Renal cortical epithelial cell (primary cell): ENCODE measurements at places on chromosomes 1 and 21.
A peak's percentile ranks its signal among the peaks of the same experiment; 100 is the strongest.

DNA sequence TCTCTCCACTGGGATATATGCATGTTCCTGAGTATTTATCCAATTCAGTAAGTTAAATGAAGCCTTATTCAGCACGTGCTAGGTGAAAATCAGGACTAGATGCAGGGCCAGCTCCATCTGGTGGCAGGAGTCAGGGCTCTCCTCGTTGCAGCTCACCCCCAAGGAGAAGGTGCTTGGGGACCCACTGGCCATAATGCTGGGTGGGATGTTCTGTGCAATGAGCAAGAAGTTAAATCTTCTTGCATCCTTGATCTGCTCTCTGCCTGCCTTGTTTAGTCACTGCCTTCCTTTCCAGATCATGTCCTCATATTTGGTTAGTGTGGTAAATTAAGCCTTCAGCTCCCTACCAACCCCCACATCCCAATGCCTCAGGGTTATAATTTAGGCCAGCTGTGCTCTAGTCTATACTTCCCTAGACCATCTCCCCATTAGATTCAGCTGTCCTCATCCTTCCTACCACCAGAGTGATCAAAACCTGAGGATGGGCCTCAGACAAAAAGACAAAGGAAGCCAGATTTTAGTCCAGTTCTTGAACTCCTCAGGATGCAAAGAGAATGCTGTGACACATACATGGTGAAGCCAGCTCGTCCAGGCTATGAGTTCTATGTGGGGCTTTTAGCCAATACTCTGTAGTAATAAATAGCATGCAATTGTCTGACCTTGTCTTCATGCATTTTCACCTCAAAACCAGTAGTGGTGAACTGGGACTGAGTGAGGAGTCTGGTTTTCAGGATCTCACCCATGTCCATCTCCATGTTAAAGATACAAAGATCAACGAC, 55.9 kb downstream of the SEC16B start:
- peak; percentile 28 for DNase-seq

- no peak for DNase-seq
These were observed 4.2 kb downstream of the PLA2G5 start for GRCh38 chr1:20074055-20074724.

DNA sequence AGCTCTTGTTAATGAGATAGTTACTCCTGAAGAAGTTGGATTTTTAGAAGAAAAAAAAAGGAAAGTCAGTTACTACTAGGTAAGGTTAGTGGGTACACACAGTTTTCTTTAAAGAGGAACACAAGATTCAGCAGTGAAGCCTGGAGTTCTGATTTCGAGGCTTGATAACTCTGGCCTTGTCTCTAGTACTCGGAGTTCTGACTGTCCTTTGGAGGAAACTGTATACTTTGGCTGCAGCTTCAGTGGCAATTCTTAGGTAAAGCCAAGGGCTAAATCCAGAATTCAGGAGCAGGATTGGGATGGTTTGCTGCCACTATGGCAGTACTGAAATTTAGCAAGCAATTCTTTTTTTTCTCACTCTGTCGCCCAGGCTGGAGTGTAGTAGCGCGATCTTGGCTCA, 9.2 kb downstream of the ACADM start:
- DNase-seq: no peak

DNA sequence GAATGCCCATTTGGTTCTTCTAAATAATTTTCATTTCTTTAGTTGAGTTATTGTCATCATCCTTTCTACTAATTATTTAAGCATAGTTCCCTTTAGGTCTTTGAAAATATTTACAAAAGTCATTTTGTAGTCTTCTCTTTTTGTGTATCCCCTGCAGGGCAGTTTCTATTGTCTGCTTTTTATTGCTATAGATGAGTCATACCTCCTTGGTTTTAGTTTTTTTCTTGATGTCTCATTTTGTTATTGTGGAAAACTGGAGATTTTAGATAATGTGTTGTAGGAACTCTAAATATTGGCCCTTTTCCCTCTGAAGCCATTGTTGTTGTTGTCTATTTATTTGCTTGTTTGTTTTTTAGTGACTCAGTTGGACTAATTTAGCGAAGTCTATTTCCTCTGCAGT, 387.9 kb downstream of the NUF2 start:
- DNase-seq: peak; percentile 1

GRCh38 chr1:150560576-150561253, 11.5 kb downstream of the ADAMTSL4 start:
- DNase-seq: no peak

DNA sequence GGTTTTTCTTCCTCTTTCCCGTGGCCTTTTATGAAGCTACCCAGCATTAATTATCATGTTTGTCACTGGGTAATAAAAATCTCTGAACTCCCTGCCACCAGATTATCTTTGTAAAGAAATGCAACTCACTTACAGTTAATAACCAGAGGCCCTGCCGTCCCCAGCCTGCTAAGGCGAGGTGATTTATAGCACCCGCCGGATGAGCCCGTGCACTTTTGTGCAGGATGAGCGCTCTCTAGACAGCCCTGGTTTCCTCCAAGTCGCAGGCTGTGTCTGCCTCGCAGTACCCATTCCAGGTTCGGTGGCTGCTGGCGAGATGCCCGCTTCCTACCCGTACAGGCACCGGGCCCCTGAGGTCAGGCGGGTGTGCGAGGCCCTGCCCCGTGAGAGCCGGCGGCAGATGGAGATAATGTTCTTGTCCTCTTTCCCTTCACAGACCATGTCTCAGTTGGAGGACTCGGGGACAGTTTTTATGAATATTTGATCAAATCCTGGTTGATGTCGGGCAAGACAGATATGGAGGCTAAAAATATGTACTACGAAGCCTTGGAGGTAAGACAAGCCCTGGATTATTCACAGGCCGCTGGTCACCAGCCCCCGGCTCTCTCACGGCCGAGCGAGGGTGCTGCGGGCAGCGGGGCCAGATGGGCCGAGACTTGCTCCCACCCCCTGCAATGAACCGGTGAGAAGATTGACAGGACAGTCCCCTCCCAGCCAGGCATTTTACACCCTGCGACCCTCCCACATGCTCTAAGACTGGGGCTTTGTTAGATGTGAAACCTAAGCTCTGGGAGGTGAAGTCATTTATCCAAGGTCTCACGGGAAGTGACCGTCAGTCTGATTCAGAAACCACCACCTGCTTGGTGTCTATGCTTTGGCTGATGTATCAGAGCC, 28.5 kb upstream of the SELENON start:
- DNase-seq: peak; percentile 72

DNA sequence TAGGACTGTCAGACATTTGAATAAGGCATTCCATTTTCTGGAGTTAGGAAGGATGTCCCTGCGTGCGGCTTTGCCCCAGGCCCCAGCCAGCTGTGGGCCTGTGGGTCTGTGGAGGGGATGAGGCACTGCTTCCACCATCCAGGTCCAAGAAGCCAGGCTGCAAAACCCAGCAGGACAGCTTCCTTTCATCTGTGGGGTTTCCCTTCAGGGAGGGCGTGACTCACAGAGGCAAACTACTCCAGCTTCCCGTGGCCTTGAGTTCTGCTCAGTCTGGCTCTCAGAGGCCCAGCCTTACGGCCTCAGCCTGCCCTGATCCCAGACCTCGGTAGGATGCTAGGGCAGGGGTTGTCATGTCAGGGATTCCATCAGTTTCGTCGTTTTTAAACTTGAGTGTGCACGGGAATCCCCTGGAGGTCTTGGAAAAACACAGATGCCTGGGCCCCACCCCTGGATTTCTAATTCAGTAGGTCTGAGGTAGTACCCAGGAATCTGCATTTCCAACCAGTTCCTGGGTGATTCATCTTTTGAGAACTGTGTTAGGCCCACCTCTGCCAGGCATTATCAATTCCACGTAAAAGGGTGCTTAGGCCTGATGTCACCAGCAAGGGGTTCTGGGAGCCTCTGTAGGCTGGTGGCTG, 32.3 kb upstream of the TENT5C start:
- DNase-seq: no peak

DNA sequence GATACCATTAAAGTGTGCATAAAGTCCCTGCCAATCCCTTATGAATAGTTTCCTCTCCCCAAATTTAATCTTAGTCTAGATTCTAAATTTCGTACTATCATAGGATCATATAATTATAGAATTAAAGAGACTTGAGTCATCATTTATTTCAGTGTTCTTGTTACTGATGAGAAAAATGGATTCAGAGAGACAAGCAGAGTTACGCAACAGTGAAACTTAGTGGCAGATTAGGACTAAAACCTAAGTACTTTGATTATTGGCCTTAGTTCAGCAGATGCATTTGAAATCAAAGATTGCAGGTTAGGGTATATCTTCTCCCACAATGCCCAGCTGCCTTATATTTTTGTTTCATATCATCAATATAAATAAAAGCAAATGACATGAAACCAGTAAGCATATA, 843 bp upstream of the KRTAP19-7 start:
- DNase-seq: no peak

- no peak for DNase-seq
These were observed 26.2 kb downstream of the ITPKB start for GRCh38 chr1:226712742-226713419.

- DNase-seq: peak; percentile 97
These were observed 8.6 kb upstream of the EPHA2 start for GRCh38 chr1:16164213-16165072.

DNA sequence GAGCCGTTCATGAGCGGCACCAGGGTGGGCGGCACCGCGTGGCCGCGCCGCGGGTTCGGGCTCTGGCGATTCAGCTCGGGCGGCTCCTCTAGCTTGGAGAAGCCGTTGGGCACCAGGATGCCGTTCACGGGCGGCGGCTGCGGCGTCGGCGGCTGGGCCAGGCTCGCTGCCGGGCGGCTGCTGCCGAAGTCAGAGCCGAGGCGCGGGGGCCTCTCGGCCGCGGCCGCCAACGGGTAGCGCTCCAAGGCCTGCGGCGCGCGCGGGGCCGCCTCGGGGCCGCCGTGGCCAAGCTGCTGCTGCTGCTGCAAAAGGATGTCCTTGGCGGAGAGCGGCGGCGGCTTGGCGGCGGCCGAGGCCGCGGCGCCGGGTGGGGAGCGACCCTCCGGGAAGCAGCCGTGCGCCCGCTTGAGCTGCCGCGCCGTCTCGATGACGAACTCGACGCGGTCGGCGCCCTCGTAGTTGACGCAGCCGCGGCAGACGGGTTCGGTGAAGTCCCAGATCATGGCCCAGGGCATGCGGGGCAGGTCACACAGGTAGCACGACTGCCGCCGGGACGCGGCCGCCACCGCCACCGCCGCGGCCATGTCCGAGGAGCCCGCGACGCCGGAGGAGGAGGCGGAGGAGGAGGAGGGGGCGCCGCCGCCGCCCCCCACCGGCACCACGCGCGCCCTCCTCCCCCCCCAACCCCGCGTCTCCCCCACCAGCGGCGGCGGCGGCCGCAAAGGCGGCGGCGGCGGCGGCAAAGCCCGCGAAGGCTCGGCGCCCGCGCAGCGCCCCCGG, 877 bp downstream of the IRF2BP2 start:
- no peak for DNase-seq
